ENCODE measurements at places on chromosomes 4 and X. TPM values are rescaled to one million over a fixed set of nuclear protein-coding genes. Genes with fewer than 3 reads are reported as not detected.

- DNase-seq, result no peak
Measured at GRCh38 chrX:101973066-101973465, 41.2 kb upstream of the ZMAT1 start.

- no peak for DNase-seq
Measured at GRCh38 chrX:69238114-69238886, 73.0 kb upstream of the PJA1 start.

DNA sequence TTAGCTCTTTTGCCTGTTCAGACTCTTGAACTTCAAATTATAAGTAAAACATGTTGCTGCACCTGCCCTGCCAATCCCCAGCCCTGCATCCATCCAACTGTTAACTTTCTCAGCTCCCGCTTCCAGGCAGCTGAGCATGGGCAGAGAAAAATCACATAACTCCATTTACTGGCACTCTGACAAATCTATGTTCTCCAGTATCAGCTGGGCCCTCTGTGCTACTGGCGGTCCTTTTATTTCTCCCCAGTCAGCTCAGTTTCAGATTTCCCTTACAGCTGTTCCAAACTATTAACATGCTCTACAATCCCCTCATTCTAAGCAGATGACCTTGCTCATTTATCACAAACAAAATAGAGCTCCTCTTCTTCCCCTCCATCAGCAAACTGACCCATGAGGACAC lies 240.4 kb upstream of the TET2 start:
- DNase-seq, result no peak

GRCh38 chrX:53251307-53251706 lies 26.3 kb upstream of the KDM5C start:
- DNase-seq, result no peak

GRCh38 chr4:142091085-142091513 lies 454.7 kb downstream of the IL15 start:
- DNase-seq, result peak; percentile 97

- no peak for DNase-seq
Measured at GRCh38 chr4:64893205-64893604, 484.0 kb upstream of the TECRL start.

DNA sequence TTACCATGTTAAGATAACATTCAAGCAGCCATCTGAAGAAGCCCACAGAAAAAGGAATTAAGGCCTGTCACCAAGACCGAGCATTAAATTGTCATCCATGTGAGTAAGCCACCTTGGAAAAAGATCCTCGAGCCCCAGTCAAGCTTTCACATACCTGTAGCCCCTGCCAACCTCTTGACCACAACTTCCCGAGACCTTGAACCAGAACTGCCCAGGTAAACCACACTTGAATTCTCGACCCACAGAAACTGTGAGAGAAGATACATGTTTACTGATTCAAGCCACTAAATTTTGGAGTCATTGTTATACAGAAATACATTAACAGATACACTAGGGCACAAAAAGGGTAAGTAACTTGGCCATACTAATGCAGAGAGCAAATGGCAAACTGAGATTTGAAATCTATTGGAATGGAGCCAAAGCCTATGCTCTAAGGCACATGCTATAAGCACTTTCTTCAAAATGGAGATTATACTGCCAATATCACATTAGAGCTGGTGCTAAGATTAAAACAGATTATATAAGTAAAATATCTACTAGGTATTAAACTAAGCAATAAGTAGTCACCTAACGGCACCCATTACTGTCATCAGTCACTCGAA lies 49.5 kb downstream of the FAM13A start:
- no peak for DNase-seq

- no peak for DNase-seq
Measured at GRCh38 chrX:101411984-101412383, 4.0 kb downstream of the HNRNPH2 start.

- DNase-seq, result no peak
Measured at GRCh38 chrX:52118262-52118661, 49.3 kb upstream of the MAGED4B start.

DNA sequence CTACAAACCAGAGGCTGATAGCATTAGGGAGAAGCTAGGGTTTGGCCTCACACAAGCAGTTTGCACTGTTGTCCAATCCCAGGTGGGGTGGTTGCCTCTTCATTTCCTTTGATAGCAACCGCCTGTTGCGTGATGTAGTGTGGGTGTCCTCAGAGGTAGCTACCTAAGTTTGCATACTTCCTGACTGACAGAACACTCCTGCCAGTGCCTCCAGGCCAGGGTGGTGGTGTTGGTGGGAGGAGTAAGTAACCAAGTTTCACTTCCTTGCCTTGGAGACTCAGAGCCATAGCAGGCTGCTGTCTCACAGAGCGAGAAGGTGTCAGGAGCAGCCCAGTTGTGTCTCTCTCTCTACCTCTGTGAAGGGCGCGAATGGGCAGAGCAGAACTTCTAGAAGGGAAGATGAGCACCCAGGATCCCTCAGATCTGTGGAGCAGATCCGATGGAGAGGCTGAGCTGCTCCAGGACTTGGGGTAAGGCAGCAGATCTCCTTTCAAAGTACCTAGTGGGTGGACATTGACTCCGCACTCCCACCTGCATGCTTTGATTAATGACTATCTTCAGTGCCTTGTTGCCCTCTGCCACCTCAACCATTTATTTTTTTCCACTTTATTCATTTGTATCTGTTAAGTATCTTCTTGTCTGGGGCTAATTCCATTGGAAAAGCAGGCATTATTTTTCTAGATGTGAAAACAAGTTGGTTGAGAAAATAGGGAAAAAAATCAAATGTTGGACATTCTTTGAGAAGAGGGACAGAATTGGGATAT lies at the start of gene DAPP1:
TSS of gene DAPP1 (plus strand) at position 283 of the 764 bp plus-strand sequence. CDS start at position 370, 87 bp downstream.
- no peak for DNase-seq

DNA sequence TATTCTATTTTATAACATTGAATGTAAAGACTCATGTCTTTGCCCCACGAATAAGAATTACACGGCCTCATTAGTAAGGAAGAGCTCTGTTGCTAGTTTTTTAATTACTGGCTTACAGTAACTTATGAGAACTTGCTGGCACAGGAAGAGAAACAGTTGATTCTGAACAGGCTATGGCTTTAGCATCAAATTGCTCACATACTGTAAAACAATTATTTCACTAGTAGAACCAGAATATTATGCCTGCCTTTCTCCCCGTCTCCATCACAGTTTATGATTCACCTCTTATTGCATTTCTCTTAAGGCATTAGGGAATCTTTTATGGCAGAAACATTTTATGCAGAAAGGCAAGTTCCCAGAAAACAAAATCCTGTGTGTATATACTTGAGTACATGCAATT lies 126.1 kb downstream of the SPRY1 start:
- DNase-seq, result no peak

DNA sequence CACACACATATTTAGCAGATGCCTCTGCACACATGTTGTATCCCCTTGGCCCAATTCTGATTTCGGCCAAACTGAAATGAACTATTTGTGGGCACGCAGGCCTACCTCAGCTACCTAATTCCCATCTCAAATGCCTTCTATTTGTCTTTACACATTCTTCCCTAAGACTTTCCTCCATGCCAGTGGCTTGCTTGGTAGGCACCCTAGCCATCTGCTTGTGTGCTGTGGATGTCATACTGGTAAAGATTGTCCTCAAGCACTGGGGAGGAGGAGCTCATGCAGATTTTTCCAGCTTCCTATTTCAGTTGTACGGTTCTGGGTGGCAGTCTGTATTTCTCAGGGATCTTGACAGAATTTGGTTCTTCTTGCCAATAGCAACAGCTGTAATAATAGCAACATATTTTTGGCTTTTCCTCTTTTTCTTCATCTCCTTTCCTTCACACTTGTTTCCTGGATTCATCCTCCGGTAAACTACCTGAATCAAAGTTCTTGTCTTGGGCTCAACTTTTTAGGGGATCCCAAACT lies 514.3 kb downstream of the ADGRL3 start:
- DNase-seq, result no peak

DNA sequence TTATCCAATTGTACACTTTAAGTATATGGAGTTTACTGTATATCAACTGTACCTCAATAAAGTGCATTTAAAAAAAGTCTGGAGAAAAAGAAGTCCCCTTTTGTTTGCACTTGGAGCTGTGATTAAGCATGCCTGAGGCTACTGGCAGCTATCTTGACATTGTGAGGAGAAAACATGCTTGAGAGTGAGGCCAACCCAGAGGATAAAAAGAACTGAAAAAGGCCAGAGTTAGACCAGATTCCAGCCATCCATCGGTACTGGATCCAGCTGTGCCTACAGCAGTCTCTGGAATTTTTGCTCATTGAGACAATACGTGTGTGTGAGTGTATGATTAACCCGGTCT lies 57.4 kb downstream of the LGI2 start:
- no peak for DNase-seq

The RRH gene
- polyA plus RNA-seq, result 0.11 TPM

The BRS3 gene
- polyA plus RNA-seq, result not detected

The WAS gene
- polyA plus RNA-seq, result not detected

The EREG gene
- polyA plus RNA-seq, result not detected

The GRPEL1 gene
- polyA plus RNA-seq, result 17.3 TPM

The XK gene
- 0.03 TPM for polyA plus RNA-seq

The FAM53A gene
- 1.3 TPM for polyA plus RNA-seq

Data from endothelial cell of umbilical vein (primary cell).